ENCODE measurements at places on chromosomes 2 and 18.

DNA sequence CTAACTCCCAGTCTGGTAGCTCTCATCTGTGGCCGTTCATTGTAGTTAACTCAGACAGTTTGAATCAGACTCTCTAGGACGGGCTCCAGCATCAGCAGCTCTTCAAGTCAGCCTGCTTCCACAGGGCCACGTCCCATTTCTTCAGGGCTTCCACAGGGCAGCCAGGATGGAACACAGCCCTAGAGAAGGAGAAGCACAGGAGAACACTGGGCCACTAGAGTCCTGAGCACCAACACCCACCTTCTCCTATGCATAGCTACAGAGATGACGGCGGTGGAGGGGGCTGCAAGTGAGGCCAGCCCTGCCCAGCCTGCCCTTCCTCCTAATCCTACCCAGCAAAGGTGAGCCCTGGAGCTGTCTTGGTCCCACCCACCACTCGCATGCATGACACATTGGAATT is 10.2 kb upstream of the TEX261 start:
- no peak for DNase-seq

DNA sequence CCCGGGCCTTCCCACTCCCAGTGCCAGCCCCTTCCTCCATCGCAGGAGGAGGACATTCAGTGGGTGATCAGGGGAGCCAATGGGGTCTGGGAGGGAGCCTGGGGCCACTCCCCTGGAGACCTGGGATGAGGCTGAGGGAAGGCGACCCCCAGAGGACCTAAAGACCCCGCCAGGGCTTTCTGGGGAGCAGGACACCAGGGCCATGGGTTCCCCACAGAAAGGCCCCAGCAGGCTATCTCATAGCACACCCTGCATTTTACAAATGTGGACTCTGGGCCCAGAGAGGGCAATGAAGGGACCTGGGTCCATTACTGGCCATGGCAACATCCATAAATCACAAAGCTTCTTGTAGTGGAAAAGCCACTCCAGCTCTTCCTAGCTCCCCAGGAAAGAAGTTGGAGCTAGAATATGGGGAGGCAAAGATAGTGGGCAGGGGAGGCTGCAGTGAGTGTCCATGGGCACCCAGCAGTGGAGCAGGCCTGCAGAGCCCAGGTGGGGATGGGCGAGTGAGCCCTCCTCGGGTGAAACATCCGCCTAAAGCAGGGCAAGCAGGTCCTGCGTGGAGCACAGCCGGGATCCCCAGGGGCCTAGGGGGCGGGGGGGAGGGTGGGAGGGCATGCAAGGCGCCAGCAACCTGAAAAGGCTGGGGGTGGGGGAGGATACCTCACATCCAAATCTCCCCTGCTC is 13.8 kb downstream of the CYP26B1 start:
- no peak for DNase-seq

GRCh38 chr2:222136106-222136630 is 162.6 kb downstream of the PAX3 start:
- no peak for DNase-seq

DNA sequence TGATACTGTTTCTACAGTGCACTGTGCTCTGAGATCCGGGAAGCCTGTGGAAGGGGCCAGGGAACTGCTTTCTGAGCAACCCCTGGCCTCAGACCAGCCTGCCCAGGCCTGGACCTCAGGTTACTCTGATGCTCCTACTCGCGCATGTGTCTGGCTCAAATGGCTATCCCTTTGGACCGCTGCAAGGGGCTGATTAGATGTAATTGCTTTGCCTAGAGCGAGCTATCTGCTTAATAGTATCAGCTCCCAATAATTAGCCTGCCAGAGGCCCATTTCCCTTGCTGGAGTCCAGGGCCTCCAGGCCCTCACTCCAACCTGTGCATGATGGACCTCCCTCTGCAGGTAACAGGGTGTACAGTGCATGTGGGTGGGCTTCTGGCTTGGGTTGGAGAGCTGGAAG is 7.2 kb upstream of the KCNK3 start:
- no peak for DNase-seq

- no peak for DNase-seq
Observed at GRCh38 chr2:120400551-120400950, 54.6 kb downstream of the INHBB start.

- DNase-seq: no peak
Observed at GRCh38 chr18:40851014-40851429, 1104.0 kb upstream of the PIK3C3 start.

- no peak for DNase-seq
Observed at GRCh38 chr2:85009019-85009618, 38.2 kb downstream of the KCMF1 start.

GRCh38 chr2:191857259-191857805 is 10.4 kb upstream of the CAVIN2 start:
- no peak for DNase-seq

DNA sequence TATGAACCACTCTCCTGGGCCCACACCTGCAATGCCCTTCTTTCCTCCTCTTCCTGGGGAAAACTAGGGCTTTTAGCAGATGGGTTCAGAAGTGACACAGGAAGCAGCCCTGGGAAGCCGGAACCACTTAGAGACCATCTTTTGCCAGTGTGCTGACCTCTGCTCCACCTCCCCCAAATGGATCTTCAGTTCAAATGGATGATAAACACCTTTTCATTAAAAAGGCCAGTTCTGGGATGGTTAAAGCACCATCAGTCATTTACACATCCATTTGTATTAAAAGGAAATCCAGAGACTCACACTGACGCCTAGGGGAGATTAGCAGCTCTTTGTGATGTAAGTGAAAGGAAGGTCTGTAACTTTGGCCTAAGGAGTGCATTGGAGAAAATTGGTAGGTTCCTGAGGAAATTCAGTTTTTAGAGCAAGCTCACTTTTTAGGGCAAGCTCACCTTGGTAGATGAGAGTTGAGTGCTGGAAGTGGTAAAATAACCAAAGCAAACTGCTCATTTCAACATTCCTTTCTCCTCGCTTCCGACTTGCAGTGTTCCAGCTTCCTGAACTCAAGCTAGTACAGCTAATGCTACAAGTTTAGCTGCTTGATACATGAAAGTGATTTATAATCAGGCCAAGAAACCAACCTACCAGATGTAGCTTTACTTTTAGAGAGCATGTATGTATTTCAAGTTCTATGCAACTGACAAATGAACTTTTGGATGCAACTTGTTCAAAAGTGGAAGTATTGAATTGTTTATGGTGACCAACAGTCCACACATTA is 47.7 kb downstream of the ACTR2 start:
- DNase-seq: no peak

GRCh38 chr2:159639071-159639470 is 22.7 kb upstream of the BAZ2B start:
- no peak for DNase-seq

DNA sequence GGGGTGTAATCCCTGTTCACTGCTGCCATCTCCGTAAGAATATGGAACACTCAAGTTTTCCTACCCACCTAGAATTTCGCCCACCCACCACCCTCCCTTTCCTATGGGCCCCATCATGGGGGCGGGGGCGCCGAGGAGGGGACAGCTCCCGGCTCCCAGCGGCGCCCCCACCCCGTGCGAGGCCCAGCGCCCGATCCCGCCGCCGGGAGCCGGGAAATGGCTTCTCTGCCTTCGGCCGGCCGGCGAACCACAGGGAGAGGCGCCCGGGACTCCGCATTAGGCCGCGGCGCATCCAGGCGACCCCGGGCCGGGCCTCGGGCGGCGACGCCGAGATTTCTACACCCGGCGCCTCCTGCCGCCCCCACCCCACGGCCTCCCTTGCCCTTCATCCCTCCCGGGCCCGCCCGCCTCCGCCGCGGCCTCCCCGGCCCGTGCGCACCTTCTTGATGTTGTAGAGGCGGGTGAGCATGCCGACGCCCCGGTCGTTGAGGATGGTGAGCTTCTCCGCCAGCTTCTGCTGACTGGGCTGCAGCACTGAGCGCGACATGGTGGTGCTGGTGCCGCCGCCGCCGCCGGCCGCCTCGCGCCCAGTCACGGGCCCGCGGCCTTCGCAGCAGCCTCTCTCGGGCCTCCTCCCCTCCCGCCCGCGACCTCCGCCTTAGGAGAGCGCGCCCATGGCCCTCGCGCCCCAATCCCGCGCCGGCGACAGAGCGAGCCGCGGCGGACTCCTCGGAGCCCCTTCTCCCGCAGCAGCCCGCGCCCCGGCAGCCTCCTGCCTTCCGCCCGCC is 510 bp downstream of the NCKAP1 start:
- DNase-seq: peak; percentile 46

- no peak for DNase-seq
Observed at GRCh38 chr2:217913436-217913835, 89.4 kb downstream of the TNS1 start.

DNA sequence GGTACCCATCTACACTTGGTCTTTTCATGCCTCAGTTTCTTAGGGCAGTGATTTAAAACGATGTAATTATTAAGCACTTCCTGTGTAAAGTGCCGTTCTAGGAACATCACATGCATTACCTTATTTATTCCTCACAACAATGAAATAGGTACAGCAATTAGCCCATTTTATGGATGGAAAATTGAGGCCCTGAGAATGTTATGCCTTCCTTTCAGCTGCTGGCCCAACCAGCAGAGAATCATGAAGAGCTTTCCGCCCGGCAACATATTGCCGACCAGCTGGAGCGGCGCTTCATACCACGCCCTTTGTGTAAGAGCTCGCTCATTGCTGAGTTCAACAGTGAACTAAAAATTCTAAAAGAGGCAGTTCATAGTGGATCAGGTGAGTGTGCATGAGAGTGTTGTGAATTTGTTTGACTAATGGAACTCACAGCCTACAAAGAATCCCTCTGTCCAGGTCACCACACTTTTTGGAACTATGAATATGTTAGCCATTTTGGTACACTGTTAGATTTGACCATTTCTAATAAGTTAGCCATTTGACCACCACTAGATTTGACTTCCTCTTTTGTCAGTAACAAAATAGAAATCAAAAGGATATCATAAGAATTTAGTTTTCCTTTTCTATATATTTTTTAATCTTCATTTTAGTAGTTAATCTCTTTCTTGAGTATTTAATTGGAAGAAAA is 25.6 kb upstream of the RPE start:
- no peak for DNase-seq

GRCh38 chr2:71330585-71331330 is 824 bp upstream of the ZNF638 start:
- no peak for DNase-seq

DNA sequence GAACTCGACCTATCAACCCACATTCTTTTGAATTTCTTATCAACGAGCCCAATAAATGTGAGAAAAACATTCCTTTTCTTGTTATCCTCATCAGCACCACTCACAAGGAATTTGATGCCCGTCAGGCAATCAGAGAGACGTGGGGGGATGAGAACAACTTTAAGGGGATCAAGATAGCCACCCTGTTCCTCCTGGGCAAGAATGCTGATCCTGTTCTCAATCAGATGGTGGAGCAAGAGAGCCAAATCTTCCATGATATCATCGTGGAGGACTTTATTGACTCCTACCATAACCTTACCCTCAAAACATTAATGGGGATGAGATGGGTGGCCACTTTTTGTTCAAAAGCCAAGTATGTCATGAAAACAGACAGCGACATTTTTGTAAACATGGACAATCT is 378.2 kb downstream of the STK39 start:
- no peak for DNase-seq

DNA sequence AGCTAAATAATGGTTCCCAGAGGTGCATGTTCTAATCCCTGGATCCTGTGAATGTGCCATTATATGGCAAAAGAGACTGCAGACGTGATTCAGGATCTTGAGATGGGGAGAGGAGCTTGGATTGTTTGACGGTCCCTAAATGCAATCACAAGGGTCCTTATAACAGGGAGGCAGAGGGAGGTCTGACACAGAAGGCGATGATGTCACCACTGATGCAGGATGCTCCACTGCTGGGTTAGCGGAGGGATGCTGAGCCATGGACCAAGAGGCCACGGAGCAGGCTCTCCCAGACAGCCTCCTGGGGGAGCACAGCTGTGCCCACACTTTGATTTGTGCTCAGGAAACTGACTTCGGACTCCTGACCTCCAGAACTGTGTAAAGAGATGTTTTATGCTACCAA is 156.2 kb downstream of the UXS1 start:
- DNase-seq: no peak

DNA sequence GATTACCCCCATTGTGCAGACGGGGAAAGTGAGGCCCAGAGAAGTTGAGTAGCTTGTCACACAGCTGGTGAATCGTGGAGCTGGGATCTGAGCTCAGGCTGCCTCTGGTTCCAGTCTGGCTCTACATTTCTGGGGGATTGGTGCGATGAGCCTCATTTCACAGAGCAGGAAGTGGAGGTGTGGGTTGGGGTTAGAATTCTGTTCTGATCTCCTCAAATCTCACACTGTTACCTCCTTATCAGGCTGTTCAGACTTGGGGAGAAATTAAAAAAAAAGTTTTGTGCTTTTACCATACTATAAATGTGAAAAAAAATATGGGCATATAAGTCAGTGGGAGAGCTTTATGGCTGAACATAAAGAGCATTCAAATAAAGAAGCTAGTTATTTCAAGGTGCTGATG is 21.6 kb downstream of the SH3RF3 start:
- no peak for DNase-seq

GRCh38 chr2:175855794-175856453 is 146.1 kb downstream of the LNPK start:
- DNase-seq: no peak

DNA sequence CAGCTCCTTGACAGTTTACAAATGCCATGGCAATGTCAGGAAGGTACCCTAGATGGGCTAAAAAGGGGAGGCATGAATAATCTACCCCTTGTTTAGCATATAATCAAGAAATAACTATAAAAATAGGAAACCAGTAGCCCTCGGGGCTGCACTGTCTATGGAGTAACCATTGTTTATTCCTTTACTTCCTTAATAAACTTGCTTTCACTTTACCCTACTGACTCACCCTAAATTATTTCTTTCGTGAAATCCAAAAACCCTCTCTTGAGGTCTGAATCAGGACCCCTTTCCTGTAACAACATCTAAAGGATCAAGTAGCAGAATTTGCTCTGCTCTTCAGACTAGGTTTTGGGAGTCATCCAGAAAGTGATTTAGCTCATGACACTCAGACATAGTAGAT is 43.7 kb downstream of the CD8B2 start:
- no peak for DNase-seq

GRCh38 chr2:45884126-45884525 is 232.7 kb downstream of the PRKCE start:
- DNase-seq: no peak
